ENCODE measurements at places on chromosomes 1 and 21. TPM values are rescaled to one million over a fixed set of nuclear protein-coding genes. Genes with fewer than 3 reads are reported as not detected.

The LRRC7 gene
- total RNA-seq = not detected

The RRAGC gene
- total RNA-seq = 25.2 TPM

The ZBTB7B gene
- 92.7 TPM for total RNA-seq

The TMED5 gene
- total RNA-seq = 60.1 TPM

The SLC1A7 gene
- not detected for total RNA-seq

GRCh38 chr1:117572546-117572945, 33.3 kb upstream of the TENT5C start:
- no peak overlapping the region for H3K4me3 ChIP-seq
- peak; percentile 19 for DNase-seq
- H3K4me1 ChIP-seq = peaks cover 26% of the 10 kb centered on the region
- H3K36me3 ChIP-seq = no peaks in the 10 kb centered on the region

GRCh38 chr1:234212764-234213657, 160.2 kb upstream of the COA6 start:
- H3K36me3 ChIP-seq = no peaks in the 10 kb centered on the region
- no peak overlapping the region for H3K4me3 ChIP-seq
- H3K27me3 ChIP-seq = peaks cover 4% of the 10 kb centered on the region
- H3K27ac ChIP-seq = no peak overlapping the region

DNA sequence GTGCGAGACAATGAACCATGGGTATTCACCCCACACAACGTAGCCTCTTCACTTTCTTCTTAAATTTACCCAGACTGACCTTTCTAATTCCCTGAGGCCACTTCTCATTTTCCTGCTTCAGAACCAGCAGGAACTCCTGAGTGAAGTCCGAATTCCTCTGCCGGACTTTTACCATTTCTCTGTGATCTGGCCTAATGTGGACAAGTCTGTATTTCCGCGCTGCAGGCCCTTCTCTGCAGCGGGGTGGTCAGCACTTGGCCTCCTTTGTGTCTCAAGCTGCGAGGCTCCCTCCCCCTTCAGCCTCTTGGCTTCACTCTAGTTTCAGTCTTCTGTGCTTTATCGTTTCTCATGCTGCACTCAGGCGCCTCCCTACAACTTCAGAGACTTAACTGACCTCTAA, 9.4 kb upstream of the CTBS start:
- H3K4me3 ChIP-seq = no peak overlapping the region
- no peak overlapping the region for H3K27ac ChIP-seq
- no peak for DNase-seq
- no peaks in the 10 kb centered on the region for H3K27me3 ChIP-seq
- no peaks in the 10 kb centered on the region for H3K36me3 ChIP-seq
- no peaks in the 10 kb centered on the region for H3K4me1 ChIP-seq

DNA sequence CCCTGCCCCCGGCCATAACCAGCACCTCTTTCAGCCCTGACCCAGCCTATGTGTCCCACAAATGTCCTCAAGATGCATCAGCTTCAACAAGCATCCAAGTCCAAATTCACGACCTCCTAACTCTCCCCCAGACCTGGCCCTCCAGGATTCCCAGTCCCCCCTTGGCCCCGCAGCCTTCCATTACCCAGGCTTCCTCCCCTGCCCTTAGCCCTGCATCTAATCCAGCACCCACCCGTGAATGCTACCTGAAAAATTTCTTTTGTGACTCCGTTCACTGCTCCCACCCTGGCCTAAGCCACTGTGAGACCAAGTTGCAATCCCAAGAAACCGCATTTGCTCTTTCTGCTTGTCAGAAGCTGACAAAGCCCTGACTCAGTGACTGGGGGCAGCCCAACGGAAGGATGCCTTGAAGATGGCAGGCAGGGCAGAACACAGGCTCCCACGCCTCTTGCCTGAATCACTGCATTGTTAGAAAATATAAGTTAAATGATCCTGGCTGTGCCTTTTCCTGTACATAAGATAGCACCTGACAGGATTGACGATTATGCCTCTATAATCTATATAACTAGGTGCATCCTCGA, 939 bp upstream of the MFAP2 start:
- H3K27ac ChIP-seq = no peak overlapping the region
- no peak overlapping the region for H3K4me3 ChIP-seq
- no peaks in the 10 kb centered on the region for H3K4me1 ChIP-seq
- H3K36me3 ChIP-seq = no peaks in the 10 kb centered on the region

- H3K36me3 ChIP-seq = no peaks in the 10 kb centered on the region
- peak; percentile 67 for DNase-seq
- H3K27me3 ChIP-seq = peaks cover 16% of the 10 kb centered on the region
- no peak overlapping the region for H3K27ac ChIP-seq
- peak overlapping the region; percentile 48 for H3K4me3 ChIP-seq
These were observed 7.9 kb upstream of the ADGRB2 start for GRCh38 chr1:31771891-31772668.

- no peak for DNase-seq
- peaks cover 31% of the 10 kb centered on the region for H3K4me1 ChIP-seq
- no peak overlapping the region for H3K27ac ChIP-seq
- no peaks in the 10 kb centered on the region for H3K27me3 ChIP-seq
- peaks cover 31% of the 10 kb centered on the region for H3K36me3 ChIP-seq
These were observed 7.5 kb downstream of the S100A11 start for GRCh38 chr1:152029144-152029928.

DNA sequence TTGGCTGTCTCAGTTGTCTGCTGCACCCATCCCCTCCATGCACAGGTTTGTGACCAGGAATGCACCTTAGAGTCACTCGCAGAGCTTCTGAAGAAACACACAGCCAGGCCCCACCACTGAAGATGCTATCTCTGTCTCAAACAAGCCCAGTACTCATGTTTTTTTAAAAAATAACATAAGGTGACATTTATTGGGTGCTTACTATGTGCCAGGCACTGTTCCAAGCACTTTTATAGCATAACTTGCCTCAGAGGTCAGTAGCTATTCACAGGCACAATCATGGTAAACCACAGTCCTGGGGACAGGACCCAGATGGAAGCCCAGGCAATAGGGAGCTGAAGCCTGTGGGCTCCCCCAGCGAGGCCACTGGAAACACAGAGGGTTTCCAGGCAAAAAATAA, 8.8 kb upstream of the ATP13A2 start:
- H3K27me3 ChIP-seq = no peaks in the 10 kb centered on the region
- DNase-seq = no peak
- H3K27ac ChIP-seq = no peak overlapping the region
- H3K4me3 ChIP-seq = no peak overlapping the region
- H3K36me3 ChIP-seq = peaks cover 64% of the 10 kb centered on the region
- no peaks in the 10 kb centered on the region for H3K4me1 ChIP-seq

GRCh38 chr1:56452027-56453011, 127.0 kb downstream of the PLPP3 start:
- no peak overlapping the region for H3K4me3 ChIP-seq
- H3K4me1 ChIP-seq = no peaks in the 10 kb centered on the region
- H3K27me3 ChIP-seq = no peaks in the 10 kb centered on the region
- H3K27ac ChIP-seq = no peak overlapping the region

DNA sequence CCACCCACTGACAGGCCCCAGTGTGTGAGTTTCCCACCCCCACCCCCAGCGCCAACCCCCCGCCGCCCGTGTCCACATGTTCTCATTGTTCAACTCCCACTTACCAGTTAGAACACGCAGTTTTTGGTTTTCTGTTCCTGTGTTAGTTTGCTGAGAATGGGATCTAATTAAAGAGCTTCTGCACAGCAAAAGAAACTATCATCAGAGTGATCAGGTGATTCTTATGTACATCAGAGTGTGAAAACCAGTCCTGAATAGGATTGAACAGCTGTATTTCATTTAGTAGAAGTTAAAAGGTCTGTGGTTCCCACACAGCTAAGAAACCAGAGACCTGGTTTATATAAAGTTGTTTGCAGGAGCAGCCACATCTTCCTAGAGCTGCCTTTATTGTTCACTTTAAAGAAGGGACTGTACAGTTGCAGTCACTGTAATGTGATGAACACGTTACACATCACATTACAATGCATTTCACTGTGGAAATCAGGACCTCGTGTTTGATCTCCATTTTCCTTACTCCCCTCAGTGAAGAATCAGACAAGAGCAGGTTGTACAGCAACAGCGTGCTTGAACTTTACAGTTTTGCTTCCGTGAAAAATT, 1.2 kb downstream of the GBP6 start:
- no peaks in the 10 kb centered on the region for H3K27me3 ChIP-seq
- H3K36me3 ChIP-seq = no peaks in the 10 kb centered on the region
- H3K4me3 ChIP-seq = no peak overlapping the region

DNA sequence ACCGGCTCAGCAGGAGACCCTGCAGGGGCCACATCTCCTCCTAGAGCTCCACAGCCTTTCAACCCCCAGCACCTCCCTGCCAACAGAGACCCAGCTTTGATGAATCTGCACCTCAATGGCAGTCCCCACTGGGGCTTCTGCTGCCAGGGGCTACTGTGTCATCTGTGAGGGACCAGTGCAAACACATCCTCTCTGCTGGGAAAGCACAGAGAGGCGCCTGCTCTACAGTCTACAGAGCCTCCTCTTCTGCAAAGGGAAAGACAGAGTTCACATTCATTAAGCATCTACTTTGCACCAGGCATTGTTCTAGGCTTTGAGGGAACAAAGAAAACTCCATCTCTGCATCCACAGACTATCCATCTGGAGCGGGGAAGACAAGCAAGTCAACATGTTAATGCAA, 125.8 kb downstream of the CAPN8 start:
- no peak overlapping the region for H3K4me3 ChIP-seq

GRCh38 chr1:217196616-217197015, 434.3 kb downstream of the GPATCH2 start:
- no peaks in the 10 kb centered on the region for H3K4me1 ChIP-seq
- no peak for DNase-seq
- no peaks in the 10 kb centered on the region for H3K36me3 ChIP-seq
- no peaks in the 10 kb centered on the region for H3K27me3 ChIP-seq
- no peak overlapping the region for H3K27ac ChIP-seq
- no peak overlapping the region for H3K4me3 ChIP-seq

GRCh38 chr1:68338081-68338480, 105.8 kb upstream of the WLS start:
- H3K27me3 ChIP-seq = no peaks in the 10 kb centered on the region
- H3K4me3 ChIP-seq = no peak overlapping the region
- H3K4me1 ChIP-seq = no peaks in the 10 kb centered on the region
- no peaks in the 10 kb centered on the region for H3K36me3 ChIP-seq

DNA sequence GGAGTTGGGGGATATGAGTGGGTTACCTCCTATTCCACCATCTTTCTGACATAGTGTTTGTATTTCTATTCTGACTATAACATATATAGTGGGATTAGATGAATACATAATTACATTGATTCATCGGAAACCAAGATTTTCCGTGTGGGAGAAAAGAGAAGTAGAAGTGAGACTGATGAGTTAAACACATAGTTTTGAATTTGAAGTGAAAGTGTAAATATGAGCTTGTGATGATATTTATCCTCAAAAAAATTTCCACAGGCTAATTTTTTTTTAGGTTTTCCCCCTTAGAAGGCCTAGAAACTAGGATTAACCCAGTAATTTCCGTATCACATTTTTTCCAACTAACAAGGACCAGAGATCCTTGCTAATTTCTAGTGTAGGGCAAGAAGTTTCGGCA, 6.9 kb downstream of the CD1B start:
- no peak overlapping the region for H3K27ac ChIP-seq
- H3K4me1 ChIP-seq = no peaks in the 10 kb centered on the region
- H3K4me3 ChIP-seq = no peak overlapping the region
- H3K36me3 ChIP-seq = no peaks in the 10 kb centered on the region
- H3K27me3 ChIP-seq = no peaks in the 10 kb centered on the region

DNA sequence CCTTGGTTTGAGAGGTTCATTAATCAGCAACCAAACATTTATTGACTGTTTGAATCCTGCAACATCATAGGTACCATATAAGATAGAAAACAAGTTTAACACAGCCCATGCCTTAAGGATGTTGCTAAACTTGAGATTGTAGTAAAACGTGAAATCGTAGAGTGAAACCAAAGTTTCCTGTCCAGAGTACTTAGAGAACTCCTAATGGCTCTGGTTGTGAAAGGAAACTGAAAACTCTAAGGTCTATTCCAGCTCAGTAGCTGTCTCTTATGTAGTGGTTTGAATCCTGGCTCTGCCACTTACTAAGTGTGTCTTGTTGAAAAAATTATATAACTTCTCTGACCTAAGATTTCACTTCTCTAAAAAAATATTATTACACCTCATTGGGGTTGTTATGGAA, 310.9 kb downstream of the NTNG1 start:
- H3K36me3 ChIP-seq = no peaks in the 10 kb centered on the region
- no peak for DNase-seq
- H3K27ac ChIP-seq = no peak overlapping the region

GRCh38 chr1:228004331-228004855, 2.4 kb upstream of the WNT3A start:
- no peak overlapping the region for H3K27ac ChIP-seq
- H3K27me3 ChIP-seq = peaks cover 27% of the 10 kb centered on the region
- H3K4me3 ChIP-seq = no peak overlapping the region
- no peak for DNase-seq
- H3K4me1 ChIP-seq = peaks cover 10% of the 10 kb centered on the region

- no peak overlapping the region for H3K4me3 ChIP-seq
- H3K36me3 ChIP-seq = no peaks in the 10 kb centered on the region
- H3K27me3 ChIP-seq = no peaks in the 10 kb centered on the region
These were observed 221.2 kb downstream of the FMN2 start for GRCh38 chr1:240312872-240313271.

DNA sequence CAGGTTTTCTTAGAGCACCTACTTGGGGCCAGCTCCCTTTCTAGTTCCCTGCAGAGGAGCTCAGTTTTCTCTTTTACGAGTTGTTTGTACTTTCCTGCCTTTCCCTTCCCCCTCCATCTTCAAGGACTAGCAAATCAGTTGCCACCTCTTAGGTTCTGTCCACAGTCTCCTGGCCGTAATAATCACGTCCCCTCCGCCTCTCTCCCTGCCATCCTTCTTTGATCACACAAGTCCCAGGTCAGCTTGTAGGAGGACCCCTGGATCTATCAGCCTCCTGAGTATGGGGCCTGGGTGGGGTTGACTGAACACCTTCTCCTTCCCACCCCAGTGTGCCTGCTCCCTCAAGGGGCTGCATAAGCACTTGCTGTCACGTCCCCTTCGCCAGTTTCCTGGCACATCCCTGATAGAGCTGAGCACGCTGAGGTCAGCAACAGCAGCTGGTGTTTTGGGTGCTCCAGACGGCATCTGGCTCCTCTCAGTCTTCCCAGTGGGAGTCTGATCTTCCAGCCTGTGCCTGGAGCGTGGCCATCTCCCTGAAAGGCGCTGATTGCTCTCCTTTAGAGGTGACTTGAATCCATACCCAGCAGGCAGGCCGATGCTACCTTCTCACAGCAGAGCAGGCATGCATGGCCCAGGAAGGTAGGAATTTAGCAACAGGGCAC, 216.1 kb upstream of the TMEM51 start:
- H3K27ac ChIP-seq = no peak overlapping the region
- H3K27me3 ChIP-seq = no peaks in the 10 kb centered on the region

Measured in CD4-positive, alpha-beta memory T cell (primary cell).